SJCRH30 (cell line): ENCODE measurements at places on chromosomes 7 and 10.

GRCh38 chr10:94210440-94211168 lies 152.1 kb downstream of the NOC3L start:
- peak; percentile 79 for DNase-seq

DNA sequence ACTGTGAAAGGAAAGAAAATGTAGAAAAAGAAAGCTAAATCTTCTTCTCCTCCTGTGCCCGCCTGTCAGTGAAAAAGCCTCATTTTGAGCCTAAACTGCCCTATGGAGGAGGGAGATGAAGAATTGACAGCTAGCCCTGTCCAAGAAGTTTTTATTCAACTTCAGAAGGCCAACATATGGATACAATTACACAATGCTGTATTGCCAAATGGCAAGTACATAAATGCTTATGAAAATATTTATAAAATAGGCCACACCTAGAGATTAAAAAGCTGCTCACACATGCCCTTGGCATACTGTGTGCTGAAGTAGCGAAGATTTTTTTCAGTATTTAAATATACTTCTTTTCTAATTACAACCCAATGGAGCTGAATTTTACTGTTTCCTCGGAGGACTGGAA lies 65.1 kb upstream of the NEBL start:
- DNase-seq, result no peak

- DNase-seq, result no peak
These were observed 100.5 kb downstream of the INPP5A start for GRCh38 chr10:132638130-132638515.

GRCh38 chr7:101880282-101881054 lies 63.0 kb downstream of the CUX1 start:
- no peak for DNase-seq

DNA sequence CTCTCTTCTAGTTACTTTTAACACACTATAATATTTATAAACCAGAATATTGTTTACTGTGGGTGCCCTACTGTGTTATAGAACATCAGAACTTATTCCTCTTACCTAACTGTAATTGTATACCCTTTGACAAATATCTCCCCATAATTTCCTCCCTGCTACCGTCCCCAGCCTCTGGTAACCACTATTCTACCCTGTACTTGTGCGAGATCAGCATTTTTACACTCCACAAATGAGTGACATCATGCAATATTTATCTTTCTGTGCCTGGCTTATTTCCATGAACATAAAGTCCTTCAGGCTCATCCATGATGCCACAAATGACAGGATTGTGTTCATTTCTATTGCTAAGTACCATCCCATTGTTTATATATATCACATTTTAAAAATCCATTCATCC lies 139.8 kb upstream of the RSU1 start:
- no peak for DNase-seq

- DNase-seq, result no peak
These were observed 8.3 kb downstream of the BMI1 start for GRCh38 chr10:22329150-22329549.

DNA sequence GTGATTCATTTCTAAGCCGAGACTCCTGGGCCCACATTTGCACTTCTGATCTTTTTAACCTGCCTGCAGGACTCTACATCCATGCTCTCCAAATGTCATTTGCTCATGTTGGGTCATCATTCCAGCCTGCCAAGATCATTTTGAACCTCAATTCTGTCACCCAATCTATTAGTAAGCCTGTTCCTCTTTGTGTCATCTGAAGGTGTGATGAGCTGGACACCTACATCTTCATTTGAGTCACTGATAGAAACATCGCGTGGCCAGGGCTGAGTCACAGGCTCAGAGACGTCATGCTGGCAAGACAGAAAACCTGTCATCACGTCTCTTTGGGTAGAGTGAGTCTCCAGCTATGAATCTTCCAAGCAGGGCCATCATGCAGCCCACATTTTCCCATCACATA lies 65.3 kb upstream of the SLF2 start:
- no peak for DNase-seq

DNA sequence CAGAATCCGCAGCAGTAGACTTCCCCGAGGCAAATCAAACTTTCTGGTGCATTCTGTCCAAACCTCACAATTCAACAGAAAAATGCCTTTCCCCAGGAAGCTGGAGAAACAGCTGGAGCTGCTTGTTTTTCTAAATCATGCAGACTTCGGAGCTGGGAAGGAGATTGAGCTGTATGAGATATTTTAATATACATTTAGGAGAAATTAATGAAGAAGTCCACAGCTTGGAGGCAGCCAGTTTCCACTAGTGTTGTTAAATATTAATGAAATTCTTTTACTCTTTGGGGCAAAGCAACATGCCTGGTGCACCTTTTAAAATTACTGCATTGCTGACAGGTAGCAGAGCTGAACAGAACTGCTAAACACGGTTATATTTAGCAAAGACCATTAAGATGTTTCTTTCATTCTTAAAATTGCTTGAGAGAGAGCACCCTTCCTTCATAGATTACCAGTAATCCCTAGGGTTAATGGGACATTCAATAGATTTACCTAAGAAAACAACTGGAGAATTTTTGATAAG lies 566.4 kb downstream of the SORCS3 start:
- no peak for DNase-seq

- no peak for DNase-seq
These were observed 254.9 kb downstream of the PLXNA4 start for GRCh38 chr7:132321387-132321786.

DNA sequence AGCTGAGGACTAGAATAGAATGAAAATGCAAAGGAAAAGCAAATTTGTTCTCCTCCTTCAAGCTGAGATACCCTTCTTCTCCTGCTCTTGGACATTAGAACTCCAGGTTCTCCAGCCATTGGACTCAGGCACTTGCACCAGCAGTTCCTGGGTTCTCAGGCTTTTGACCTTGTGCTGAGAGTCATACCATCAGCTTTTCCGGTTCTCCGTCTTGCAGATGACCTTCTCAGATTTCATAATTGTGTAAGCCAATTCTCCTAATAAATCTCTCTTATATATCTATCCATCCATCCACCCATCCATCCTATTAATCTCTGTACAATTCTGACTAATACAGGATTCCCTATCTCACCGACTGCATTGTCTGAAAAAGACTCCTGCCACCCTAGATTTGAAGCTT lies 108.3 kb downstream of the AHR start:
- no peak for DNase-seq

GRCh38 chr10:94602729-94603515 lies 57.3 kb downstream of the HELLS start:
- no peak for DNase-seq

- DNase-seq, result peak; percentile 10
These were observed 659 bp downstream of the OPTN start for GRCh38 chr10:13100349-13101294.

DNA sequence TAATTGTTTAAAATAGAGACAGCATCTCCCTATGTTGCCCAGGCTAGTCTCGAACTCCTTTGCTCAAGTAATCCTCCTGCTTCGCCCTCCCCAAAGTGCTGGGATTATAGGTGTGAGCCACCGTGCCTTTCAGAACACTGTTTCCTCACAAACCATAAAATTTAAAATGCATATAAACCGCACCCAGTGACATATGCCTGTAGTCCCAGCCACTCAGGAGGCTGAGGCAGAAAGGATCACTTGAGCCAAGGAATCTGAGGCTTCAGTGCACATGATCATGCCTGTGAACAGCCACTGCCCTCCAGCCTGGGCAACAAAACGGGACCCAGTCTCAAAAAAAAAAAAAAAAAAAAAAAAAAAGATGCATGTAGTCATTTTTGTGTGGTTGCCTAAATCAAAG lies 36.8 kb downstream of the ACBD5 start:
- DNase-seq, result no peak

- DNase-seq, result no peak
These were observed 217.0 kb upstream of the CTBP2 start for GRCh38 chr10:125377368-125377767.

- peak; percentile 83 for DNase-seq
These were observed 180.2 kb upstream of the FZD8 start for GRCh38 chr10:35822316-35822715.

DNA sequence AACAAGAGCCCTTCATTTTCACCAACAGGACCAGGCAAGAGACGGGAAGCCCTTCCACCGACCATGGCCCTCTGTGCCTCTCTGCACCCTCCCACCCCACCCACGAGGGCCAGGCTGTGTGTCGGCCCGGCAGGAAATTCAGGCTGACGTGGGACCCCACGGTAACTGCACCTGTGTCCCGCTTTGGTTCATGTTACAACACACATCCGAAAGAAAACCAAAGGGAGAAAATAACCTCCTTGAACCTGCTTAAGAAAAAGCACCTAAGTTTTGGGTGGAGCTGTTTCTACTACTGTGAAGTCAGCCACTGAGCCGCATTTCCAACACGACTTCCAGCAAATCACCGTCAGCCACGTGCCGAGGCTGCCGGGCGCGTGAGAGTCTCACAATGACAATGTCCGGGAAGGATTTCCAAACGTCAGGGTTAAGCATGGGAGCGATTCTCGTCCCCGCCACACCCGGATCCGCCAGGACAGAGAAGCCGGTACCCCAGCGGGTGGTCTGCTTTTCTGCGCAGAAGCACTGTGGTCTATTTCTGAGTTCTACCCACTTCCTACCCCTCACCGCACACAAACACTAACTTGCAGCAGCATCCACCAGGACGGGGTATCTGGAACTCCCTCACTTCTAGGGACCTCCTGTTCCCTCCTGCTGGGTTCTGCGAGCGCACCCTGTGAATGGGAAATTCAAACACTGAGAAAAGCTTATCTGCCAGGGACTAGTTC lies 36.6 kb downstream of the AMZ1 start:
- peak; percentile 0 for DNase-seq

- DNase-seq, result no peak
These were observed 27.1 kb upstream of the PLXNA4 start for GRCh38 chr7:132603220-132603833.

DNA sequence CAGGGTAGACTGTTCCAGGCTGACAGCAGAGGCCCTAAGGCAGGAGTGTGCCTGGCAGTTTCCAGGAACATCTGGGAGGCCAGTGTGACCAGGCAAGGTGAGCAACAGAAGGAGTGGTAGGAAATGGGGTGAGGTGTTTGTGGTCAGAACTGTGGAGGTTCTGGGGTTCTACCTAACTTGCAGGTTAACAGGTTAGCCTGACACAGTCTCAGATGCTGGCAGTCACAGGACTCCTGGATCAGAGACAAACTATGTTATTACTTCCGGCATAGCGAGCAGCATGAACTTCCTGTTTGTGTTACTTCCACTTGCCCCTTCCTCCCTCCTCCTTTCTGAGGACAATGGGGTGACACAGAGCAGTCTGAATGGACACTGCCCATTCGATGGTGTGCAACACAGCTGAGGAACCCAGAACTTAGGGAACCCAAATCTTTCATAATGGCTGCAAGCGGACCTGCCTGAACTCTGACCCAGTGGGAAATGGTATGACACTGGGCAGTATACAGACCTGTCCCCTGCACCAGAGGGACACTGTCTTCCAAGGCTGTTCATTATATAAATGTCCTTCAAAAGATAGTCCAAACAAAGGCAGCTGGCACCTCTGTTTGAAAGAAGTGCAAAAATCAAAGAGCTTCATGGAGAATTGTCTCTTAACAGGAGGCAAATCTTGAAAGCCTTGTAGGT lies 3.9 kb upstream of the SAR1A start:
- DNase-seq, result no peak

DNA sequence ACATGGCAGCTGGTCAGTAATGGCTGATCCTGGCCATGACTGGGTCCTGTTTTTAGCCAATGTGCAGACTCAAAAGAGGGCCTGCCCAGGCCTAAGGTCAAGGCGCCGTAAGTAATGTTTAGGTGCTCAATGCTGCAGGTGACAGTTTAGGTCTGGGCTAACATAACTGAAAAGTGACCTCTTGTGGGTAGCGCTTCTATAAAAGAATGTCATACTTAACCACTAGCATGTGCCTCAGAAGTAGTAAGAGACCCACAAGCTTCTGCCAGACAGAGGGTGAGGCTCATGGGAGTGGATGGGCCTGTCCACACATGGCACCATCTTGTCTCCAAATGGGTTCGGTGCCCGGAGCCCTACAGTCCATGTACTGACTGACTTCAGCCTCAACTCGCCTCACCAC lies 90.5 kb upstream of the GSDME start:
- no peak for DNase-seq

DNA sequence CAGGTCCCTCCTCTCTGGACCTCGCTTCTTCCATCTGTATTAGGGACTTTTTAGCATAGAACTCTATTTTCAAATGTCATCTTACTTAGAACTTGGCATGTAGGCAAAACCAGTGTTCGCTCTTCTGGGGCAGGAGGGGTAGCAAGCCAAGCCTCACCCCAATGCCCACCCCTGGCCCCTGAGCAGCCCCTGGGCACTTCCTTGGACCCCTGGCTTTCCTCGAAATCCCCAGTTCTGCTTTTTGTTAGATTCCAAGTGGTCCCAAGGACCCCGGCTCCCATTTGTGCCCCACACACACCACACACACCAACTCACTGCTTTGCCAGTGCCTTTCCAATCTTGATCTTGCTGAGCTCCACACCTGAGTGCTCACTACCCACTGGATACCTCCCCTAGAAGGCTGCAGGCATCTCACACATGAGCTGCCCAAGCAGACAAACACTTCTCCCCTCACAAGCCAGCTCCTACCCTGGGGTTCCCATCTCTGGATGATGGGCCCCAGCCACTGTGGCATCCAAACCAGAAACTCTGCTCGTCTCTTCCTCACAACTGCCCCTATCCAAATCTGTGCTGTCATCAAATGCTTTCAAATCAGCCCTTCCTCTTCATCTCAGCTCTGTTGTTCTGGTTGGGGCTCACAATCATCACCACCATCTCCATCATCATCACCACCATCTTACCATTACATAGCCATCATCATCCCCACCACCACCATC lies 167.9 kb upstream of the ZMIZ1 start:
- DNase-seq, result no peak

GRCh38 chr10:42887734-42888503 lies 105.3 kb downstream of the BMS1 start:
- DNase-seq, result no peak

DNA sequence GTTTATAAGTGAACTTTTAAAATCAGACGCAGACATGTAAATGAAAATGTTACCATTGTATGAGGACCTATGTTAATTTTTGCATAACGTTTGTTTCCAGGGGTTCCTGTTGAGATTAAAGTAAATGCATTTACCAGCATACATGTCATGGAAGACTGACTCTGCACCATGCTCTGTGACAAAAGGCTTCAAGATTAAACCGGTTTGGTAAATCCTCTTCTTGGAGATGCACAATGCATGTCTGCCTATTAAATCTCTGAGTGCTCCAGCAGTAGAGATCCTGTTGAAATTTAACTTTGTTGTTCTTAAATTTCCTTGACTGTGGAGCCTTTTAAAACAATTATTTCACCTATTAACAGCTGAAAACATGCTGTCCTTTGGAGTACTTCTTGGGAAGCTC lies 36.5 kb upstream of the JAZF1 start:
- no peak for DNase-seq

- no peak for DNase-seq
These were observed 364.1 kb downstream of the GATA3 start for GRCh38 chr10:8418631-8419030.

- DNase-seq, result no peak
These were observed 154.2 kb downstream of the SEMA3A start for GRCh38 chr7:84040355-84040754.
